ENCODE measurements at places on chromosomes 16 and 17. TPM values are rescaled to one million over a fixed set of nuclear protein-coding genes. Genes with fewer than 3 reads are reported as not detected.

Gene SBK1
- total RNA-seq = 0.30 TPM

DNA sequence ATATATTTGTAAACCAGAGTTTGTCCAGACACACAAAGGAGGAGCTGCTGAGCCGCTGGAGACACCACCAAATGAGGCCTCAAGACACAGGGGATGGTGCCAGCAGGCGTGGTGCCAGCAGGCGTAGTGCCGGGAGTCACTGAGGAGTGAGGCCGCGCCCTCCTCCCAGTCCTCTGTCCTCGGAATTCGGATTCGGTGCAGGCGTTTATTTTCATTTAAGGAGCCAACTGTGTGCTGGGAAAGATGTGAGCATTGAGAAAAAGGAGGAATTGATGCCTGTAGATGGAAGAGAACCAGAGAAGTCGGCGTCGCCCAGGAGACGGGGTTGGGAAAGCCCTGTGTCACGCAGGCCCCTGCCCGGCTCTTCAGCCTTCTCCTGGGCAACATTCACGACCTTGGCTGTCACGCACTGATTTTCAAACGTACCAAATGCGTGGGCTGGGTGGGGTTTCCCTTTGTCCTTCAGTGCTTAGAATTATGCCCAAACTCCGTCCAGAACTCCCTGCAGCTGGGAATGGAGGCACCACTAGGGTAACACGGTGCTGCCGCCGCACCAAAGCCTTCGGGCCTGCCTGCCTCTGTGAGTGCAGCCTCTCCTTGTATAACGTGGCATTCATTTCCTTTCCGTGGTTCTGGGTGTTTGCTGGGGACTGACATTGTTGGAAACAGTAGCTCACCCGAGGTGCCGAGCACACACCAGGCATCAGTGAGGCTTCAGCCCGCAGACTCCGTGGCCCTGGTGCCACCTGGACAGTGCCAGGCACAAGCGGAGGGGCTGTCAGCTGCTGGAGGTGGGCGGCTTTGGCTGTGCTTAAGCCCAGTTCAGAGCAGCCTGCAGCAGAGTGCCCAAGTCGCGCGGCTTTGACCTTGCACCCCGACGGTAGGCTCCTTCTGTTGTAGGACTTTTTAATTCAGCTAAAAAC is 49.0 kb upstream of the CHMP6 start:
- peaks cover 41% of the 10 kb centered on the region for H3K36me3 ChIP-seq
- no peak overlapping the region for H3K4me3 ChIP-seq

Gene ATP2A3
- total RNA-seq = 11.1 TPM

DNA sequence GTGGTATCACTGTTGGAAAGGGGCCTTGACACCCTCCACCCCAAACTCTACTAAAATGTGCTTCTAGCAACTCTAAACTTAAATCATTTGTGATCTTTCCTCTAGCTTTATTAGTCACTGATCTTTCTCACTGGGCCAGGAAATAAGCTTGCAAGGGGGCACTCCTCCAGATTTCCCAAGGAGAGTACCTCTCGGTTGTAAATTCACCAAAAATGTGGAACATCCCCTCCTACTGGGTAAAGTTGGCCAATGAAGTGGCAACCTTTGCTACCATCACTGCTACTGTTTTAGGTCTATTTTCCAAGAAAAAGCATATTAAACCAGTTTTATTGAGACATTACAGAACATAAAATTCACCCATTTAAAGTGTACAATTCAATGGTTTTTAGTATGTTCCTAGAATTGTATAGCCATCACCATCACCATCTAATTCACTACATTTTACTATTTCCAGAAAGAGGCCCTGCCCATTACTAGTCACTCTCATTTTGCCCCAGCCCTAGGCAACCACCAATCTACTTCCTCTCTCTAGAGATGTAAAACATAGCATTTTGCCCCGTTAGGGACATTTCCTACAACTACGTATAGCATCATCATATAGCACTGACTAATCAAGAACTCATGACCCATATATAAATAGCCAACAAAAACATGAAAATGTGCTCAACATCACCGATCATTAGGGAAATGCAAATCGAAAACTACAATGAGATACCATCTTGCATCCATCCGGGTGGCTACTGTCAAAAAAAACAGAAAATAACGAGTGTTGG is 44.6 kb upstream of the ADCY9 start:
- no peak overlapping the region for H3K4me3 ChIP-seq
- no peak for DNase-seq
- H3K36me3 ChIP-seq = no peaks in the 10 kb centered on the region
- H3K27me3 ChIP-seq = no peaks in the 10 kb centered on the region
- H3K27ac ChIP-seq = no peak overlapping the region
- no peaks in the 10 kb centered on the region for H3K4me1 ChIP-seq

GRCh38 chr17:43927060-43927864 is 15.0 kb downstream of the PPY start:
- no peak overlapping the region for H3K27ac ChIP-seq
- DNase-seq = no peak
- no peaks in the 10 kb centered on the region for H3K36me3 ChIP-seq

GRCh38 chr17:4796552-4796920 is 572 bp downstream of the PSMB6 start:
- H3K36me3 ChIP-seq = no peaks in the 10 kb centered on the region
- H3K27me3 ChIP-seq = no peaks in the 10 kb centered on the region
- DNase-seq = no peak
- peaks cover 14% of the 10 kb centered on the region for H3K4me1 ChIP-seq

Gene HOXB5
- not detected for total RNA-seq

DNA sequence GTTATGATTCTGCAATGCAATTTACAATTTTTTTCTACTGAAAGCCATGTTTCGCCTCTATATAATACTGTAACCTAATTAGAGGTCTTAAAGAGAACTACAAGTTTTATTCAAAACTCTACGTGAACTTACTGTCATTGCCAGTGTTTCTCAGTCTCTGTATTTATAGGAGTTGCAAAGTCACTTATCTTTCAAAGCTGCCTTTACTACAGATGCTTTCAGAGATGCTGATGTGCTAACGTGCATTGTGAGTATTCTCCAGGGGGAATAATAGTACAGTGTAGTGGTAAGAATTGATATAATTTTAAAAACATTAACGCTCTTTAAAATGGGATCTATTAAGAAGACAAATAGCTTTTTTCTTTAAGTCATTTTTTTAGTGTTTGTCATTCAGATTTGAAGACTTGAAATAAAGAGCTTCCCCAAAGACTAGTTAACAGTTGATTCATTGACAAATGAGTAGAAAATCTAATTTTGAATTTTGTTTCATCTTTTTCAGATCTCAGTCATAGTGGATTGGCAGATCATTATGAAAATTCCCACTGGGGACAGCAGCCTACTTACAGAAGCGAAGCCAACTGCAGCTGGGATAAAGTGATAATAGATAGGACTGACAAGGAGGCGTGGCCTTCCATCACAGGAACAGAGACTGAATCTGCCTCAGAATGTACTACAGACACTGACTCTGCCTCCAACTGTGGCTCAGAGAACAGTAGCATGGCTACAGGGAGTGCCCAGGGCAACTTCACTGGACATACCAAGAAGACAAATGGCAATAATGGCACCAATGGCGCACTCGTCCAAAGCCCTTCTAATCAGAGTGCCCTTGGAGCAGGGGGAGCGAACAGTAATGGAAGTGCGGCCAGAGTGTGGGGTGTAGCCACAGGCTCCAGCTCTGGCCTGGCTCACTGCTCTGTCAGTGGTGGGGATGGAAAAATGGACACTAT is 79.9 kb downstream of the TMC6 start:
- no peak overlapping the region for H3K27ac ChIP-seq
- no peaks in the 10 kb centered on the region for H3K27me3 ChIP-seq
- no peak overlapping the region for H3K4me3 ChIP-seq
- DNase-seq = no peak

DNA sequence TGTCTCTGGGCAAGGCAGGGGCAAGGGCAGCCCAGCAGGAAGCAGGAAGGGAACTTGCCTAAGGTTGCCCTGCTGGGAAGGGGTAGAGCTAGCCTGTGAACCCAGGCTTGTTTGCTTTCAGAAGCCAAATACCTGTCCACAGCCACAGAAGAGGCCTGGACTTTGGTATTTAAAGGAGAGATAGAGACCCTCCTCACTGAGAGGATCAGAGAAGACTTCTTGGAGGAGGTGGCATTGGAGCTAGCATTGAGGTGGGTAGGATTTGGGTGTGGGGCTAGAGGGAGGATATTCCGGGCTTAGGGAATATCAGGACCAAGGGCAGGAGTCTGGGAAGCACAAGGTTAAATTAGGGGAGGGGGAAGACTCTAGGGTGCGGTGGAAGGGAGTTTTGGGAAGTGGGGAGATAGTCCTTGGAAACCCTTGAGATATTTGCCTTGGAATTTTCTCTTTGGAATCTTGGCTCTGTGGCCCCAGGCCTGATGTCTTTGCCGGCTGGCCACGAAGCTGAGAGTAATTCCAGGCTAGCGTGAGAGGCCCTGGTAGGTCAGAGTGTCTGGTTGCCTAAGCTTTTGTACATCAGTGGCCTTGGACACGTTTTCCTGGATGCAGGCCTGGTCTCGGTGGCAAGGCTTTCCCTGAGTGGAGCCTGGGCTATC is 13.1 kb upstream of the ETV4 start:
- H3K27me3 ChIP-seq = peaks cover 5% of the 10 kb centered on the region
- no peak overlapping the region for H3K27ac ChIP-seq
- DNase-seq = no peak
- H3K4me3 ChIP-seq = no peak overlapping the region

Gene CCL5
- 1.1 TPM for total RNA-seq

GRCh38 chr17:20028443-20028842 is 19.3 kb downstream of the SPECC1 start:
- DNase-seq = no peak
- H3K36me3 ChIP-seq = no peaks in the 10 kb centered on the region
- no peak overlapping the region for H3K4me3 ChIP-seq
- H3K27ac ChIP-seq = no peak overlapping the region
- no peaks in the 10 kb centered on the region for H3K27me3 ChIP-seq
- no peaks in the 10 kb centered on the region for H3K4me1 ChIP-seq
